ENCODE measurements at places on chromosomes 2 and 18. TPM values are rescaled to one million over a fixed set of nuclear protein-coding genes. Genes with fewer than 3 reads are reported as not detected.

Gene TRPM8
- total RNA-seq: 19.9 TPM

Gene TMX3
- total RNA-seq: 58.0 TPM

Gene TTN
- 0.12 TPM for total RNA-seq

Gene BARD1
- total RNA-seq: 36.4 TPM

Gene HOXD9
- total RNA-seq: 1.4 TPM

Gene PARD3B
- total RNA-seq: 0.96 TPM

Gene WNT6
- total RNA-seq: 4.2 TPM

Gene NPC1
- 17.9 TPM for total RNA-seq

Gene PRKAG3
- not detected for total RNA-seq

Gene ACVR1C
- total RNA-seq: 0.12 TPM

Gene UBE2F
- total RNA-seq: 109 TPM

Gene NDC80
- 83.3 TPM for total RNA-seq

Gene UGT1A3
- total RNA-seq: not detected

Gene SNORC
- total RNA-seq: 0.24 TPM

Gene ANKRD30B
- 0.59 TPM for total RNA-seq

Gene G6PC2
- total RNA-seq: not detected

Gene IL1F10
- total RNA-seq: not detected

Gene CFAP65
- total RNA-seq: 0.12 TPM

Gene COPS7B
- 21.8 TPM for total RNA-seq

Gene ESPNL
- total RNA-seq: not detected

Gene TDRD15
- not detected for total RNA-seq

Gene FARSB
- 59.4 TPM for total RNA-seq

Gene ATG16L1
- 60.2 TPM for total RNA-seq

Gene FOXI3
- not detected for total RNA-seq

Gene LTBP1
- total RNA-seq: 150 TPM

Gene GKN1
- not detected for total RNA-seq

Gene CXCR2
- total RNA-seq: not detected

Gene SCYGR4
- total RNA-seq: not detected
